ENCODE measurements at places on chromosomes 3 and 15.

- no peak for DNase-seq
Observed at GRCh38 chr3:166580561-166580960, 743.3 kb upstream of the BCHE start.

DNA sequence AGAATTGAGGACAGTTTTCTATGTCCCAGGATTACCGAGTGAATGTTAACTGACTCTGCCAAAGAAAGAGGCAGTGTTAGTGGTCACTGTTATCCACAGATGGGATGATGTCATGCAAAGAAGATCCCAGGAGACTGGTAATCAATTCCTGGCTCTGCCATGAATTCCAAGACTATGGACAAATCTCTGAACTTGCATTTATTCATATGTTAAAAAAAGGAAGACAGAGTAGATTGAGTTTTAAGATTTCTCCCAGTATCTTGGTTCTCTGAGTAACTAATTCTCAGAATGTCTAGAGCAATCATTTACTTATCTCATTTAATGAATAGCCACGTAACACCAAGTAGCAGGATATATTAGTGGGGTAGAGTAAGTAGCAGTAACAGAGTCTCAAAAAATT lies 11.5 kb upstream of the MAP3K13 start:
- no peak for DNase-seq

DNA sequence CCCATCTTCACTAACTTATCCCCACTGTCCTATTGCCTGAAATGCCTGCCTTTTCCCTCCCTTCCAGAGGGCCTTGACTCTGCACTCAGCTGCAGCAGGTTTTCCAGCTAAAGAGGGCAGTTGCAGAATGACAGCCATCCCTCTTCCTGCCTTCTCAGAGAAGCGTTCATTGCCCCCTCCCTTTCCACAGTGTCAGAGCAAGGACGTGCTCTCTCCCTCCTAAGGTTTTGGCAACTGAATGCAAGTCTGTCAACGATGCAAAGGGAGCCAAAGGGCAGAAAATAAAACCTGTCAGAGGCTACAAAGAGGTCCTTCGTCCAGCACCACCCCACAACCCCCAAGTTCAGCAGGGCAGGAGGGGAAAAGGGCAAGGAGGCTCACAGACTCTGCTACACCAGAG lies 230.1 kb upstream of the THBS1 start:
- DNase-seq, result no peak

- peak; percentile 46 for DNase-seq
Observed at GRCh38 chr3:39707314-39707909, 102.0 kb upstream of the MYRIP start.

- DNase-seq, result no peak
Observed at GRCh38 chr15:64865998-64866520, 24.3 kb downstream of the PLEKHO2 start.

- no peak for DNase-seq
Observed at GRCh38 chr3:115208066-115208750, 61.1 kb upstream of the ZBTB20 start.

- no peak for DNase-seq
Observed at GRCh38 chr3:49121132-49121736, 611 bp upstream of the USP19 start.

GRCh38 chr3:131526801-131527347 lies 24.1 kb upstream of the MRPL3 start:
- no peak for DNase-seq

DNA sequence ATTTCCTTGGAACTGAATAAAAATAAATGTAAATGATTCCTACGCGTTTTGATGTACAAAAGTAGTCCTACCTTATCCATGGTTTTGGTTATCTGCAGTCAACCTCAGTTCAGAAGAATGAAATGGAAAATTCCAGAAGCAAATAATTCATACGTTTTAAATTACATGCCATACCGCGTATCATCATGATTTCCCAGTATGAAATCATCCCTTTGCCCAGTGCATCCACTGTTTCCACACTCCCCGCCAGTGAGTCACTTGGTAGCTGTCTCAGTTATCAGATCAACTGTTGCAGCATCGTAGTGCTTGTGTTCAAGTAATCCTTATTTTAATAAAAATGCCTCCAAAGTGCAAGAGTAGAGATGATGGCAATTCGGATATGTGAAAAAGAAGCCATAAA lies 9.1 kb upstream of the MFSD1 start:
- DNase-seq, result no peak

GRCh38 chr3:112675943-112676535 lies 35.1 kb upstream of the CCDC80 start:
- DNase-seq, result peak; percentile 39

DNA sequence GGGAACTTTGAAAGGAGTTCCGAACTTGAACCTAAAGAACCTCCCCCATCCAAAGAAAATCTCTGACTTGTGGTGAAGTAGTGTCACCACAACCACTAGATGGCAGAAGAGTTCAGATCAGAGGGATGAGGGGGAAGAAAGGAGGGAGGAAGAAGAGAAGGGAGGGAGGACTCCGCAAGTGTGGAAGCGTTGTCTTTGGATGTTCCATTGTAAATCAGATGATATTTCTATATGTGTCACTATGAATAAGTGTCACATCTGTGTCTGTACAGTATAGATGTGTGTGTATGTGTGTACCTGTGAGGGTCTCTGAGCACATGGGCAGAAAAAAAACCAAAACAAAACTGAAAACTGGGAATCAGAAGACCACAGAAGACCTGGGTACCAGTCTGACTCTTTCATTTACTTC lies 16.9 kb downstream of the SLC24A1 start:
- DNase-seq, result peak; percentile 77

GRCh38 chr15:96735632-96736240 lies 405.2 kb downstream of the NR2F2 start:
- no peak for DNase-seq

- DNase-seq, result peak; percentile 35
Observed at GRCh38 chr15:98774756-98775497, 126.6 kb downstream of the IGF1R start.

- peak; percentile 30 for DNase-seq
Observed at GRCh38 chr3:113329757-113330156, 111.5 kb downstream of the CFAP44 start.

GRCh38 chr3:134801204-134801958 lies 6.3 kb downstream of the EPHB1 start:
- DNase-seq, result no peak

DNA sequence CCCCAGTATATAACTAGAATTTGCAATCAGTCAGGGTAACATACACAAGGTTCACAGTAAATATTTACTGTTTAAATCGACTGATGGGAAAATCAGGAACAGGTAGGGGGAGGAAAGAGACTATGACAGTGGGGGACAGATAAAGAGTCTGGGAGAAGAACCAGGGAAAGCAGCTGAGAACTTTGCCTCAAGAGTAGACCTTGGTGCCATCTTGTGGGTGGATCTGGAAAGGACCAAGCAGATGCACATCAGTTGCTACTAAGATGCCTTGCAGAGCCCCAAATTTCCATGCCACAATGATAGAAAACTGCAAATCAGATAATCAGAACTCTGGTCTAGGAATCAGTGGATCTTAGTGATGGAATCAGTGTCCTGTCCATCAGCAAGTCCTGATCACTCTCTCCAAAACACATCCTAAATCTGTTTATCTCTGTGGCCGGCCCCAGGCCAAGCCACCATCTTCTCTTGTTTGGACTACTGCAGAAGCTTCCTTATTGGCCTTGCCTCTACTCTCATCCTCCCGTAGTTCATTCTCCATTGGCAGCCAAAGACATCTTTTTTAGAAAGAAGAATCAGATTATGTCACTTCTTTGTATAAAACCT lies 62.7 kb downstream of the PDE8A start:
- DNase-seq, result peak; percentile 72

GRCh38 chr3:99669879-99670555 lies 31.6 kb downstream of the COL8A1 start:
- no peak for DNase-seq

GRCh38 chr3:27311400-27311799 lies 57.8 kb downstream of the NEK10 start:
- DNase-seq, result no peak

DNA sequence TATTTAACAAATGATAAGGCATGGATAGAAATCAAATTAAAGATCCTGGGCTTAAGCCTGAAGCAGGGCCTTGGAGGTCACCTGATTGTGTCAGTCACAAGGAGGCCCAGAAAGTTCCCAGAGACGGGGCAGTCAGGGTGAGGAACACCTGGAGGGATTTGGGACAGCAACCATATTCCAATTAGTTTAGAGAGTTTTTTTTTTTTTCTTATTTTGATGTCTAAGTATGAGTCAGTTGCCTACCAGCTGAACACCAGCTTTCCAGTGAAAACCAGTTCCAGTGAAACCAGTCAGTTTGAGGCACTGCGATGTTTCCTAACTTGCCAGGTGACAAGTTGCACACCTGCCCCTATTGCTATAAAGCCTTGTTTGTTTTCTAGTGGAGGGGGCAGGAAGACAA lies 350.7 kb upstream of the AZI2 start:
- no peak for DNase-seq

All from suppressor macrophage treated with lipopolysaccharide for 4 hours (primary cell).